Brain microvascular endothelial cell (primary cell): ENCODE measurements at places on chromosomes 12 and 14.

DNA sequence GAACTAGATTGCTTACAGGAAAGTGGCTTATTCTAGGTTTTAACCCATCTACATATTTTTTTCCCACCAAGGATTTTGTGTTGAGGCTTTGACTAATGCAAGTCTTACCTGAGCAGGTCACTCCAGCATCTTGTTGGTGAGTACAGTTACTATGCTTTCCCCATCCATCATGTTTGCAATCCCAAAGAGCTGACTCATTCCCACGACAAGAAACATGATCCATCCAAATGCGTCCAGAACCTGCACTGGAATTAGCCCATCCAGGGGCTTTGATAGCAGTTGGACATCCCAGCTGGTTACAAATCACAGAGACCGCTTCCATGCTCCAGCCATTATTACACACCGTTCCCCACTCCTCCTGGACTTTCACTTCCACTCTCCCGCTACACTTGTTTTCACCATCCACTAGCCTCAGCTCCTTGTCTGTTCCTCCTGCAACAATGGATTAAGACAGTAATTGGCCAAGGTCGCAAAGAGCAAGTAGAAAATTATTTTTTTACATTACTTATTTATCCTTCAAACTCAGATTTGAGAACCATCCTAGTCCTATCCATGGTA, 2.5 kb downstream of the CD163 start:
- DNase-seq: peak; percentile 32

DNA sequence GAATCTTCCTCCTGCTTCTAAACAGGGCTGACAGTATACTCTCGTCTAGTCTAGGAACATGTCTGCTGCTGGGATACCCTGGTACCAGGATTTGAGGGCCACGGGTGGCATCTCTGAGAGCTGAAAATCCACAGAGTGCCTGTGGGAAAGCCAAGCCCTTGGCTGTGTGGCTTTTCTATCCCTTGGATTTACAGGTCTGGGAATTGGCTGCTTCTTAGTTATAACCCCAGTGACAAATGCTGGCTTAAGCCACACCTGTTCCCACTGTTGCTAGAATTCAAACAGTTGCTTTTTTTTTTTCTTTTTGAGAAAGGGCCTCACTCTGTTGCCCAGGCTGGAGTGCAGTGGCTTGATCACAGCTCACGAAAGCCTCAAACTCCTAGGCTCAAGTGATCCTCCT, 14.3 kb upstream of the RIN3 start:
- DNase-seq: no peak

DNA sequence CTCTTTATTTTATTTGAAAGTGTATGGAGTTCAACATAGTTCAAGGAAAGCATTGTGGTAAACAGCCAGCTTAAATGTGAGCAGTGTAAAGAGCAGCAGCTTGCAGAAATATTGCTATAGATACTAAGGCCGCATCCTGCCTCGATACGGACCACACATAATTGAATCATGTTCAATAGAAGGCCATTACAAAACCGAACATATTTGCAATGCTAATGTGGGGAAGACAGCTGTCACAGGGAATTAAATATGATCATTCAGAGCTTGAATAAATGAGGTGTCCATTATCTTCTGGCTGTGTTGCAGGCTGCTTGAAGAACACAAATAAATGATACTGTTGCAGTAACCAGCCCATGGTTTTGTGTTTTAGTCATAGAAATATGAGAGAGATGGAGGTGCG, 173.2 kb downstream of the BRMS1L start:
- DNase-seq: no peak

DNA sequence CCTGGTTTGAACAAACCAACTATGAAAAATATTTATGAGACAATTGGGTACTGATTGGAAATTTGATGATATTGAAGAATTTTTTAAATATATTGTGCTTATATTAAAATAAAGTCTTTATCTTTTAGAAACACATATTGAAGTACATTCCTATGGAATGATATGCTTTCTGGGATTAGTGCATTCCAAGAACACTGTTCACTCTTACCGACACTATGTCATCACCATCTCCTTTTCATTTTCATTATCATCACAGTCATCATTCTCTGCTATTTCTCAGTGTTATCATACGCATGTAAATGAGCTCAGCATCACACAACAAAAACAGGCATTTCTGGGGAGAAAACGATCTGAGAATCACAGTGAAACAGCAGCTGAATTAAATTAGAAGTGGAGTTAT, 513.3 kb upstream of the CCDC196 start:
- no peak for DNase-seq

- no peak for DNase-seq
Observed at GRCh38 chr14:55361190-55361589, 50.4 kb downstream of the ATG14 start.

DNA sequence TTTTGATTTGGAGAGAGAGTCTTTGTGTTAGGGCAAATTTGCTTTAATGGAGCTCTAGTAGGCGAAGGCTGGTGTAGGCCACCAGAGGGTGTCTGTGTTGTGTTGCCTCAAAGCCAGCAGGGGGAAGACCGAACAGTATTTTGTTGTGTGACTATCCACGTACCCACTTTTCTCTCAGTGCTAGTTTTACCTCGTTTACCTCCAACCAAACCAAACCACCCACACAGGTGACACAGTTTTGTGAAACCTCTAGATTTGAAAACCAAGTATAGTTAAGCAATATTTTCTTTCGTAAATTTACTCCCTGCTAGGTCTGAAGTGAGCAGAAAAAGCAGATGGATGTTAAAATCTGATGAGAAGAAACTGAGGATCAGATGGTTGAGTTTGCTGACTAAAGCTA, 36.3 kb upstream of the NPFF start:
- peak; percentile 65 for DNase-seq

- no peak for DNase-seq
Observed at GRCh38 chr12:131425112-131426075, 285.5 kb upstream of the SFSWAP start.
